ENCODE measurements at places on chromosomes 1 and 21.

DNA sequence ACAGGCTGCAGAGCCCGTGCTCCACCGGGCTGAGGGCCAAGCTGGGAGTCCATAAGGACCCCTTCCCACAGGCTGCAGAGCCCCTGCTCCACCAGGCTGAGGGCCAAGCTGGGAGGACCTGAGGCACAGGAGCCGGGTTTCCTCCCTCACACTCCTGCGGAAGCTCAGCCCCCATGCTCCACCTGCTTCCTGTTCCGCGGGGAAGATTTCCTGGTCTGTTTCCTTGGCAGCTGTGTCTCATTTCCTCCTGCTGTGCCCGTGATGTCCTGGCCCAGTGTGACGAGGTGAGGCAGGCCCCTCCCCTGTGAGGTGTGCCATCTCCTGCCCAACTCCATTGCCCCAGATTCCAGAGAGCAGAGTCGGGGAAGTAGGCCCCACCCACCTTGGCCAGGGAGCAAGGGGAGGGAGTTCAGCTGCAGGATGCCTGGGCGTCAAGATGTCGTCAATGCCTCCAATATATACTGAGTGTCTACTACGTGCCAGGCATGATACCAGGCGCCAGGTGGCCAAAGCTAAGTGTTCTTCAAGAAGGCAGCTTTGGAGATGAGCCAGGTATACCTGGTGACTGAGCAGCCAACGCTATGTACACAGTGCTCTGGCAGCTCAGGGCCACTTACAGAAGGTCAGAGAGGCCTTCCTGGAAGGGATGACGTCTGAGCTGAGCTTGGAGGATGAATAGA, 58.8 kb downstream of the NAV1 start:
- no peak for DNase-seq

- DNase-seq, result peak; percentile 44
Observed at GRCh38 chr1:24390924-24391782, 22.4 kb downstream of the STPG1 start.

- DNase-seq, result no peak
Observed at GRCh38 chr1:194339471-194339870, 1153.1 kb upstream of the B3GALT2 start.

- DNase-seq, result no peak
Observed at GRCh38 chr1:234601301-234602017, 8.5 kb downstream of the IRF2BP2 start.

- DNase-seq, result no peak
Observed at GRCh38 chr21:42201615-42202161, 17.3 kb upstream of the ABCG1 start.

- no peak for DNase-seq
Observed at GRCh38 chr1:184215274-184215925, 163.9 kb downstream of the TSEN15 start.

- no peak for DNase-seq
Observed at GRCh38 chr1:156705918-156706656, 704 bp upstream of the CRABP2 start.

DNA sequence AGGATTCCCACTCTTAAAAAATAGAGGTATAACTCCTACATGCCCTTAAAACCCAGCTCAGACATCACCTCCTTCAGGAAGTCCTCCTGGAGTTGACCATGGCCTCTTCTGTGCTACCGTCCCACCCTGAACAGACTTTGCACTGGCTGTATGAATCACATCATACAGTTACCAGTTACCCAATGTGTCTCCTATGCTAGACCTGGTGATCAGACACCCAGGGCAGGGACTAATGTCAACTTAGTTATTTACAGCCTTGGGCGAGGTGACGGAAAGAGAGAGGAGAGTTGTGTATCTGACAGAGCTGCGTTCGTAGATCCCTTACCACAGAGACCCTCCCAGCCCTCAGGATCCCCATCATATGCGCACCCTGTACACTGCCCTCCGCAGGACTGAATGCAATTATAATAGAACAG, 72.7 kb downstream of the SLC66A1 start:
- DNase-seq, result no peak

GRCh38 chr1:117606649-117607430, 992 bp downstream of the TENT5C start:
- no peak for DNase-seq

GRCh38 chr1:59163268-59164092, 133.4 kb upstream of the FGGY start:
- no peak for DNase-seq

- no peak for DNase-seq
Observed at GRCh38 chr1:152451254-152451653, 37.2 kb upstream of the CRNN start.

DNA sequence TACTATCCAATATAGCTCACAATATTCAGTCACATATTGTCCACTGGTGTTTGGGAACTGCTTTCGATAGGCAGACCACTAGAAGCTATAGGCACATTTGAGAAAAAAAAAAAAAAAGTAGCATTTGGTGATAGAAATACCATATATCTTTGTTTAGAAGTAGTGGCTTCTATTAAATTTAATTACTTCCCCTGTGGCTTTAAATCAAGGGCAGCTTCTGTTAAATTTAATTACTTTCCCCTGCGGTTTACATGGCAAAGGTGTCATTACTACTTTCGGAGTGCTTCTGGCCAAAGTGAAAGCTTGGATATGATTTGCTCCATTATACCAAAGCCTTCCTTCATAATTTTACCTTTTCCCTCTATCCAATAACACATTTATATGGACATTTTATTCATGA, 229.9 kb downstream of the TTLL7 start:
- no peak for DNase-seq

- DNase-seq, result no peak
Observed at GRCh38 chr1:29639156-29639736, 402.9 kb downstream of the PTPRU start.

- DNase-seq, result no peak
Observed at GRCh38 chr1:206808615-206809014, 36.3 kb upstream of the IL10 start.
